ENCODE measurements at places on chromosomes 4 and X. TPM values are rescaled to one million over a fixed set of nuclear protein-coding genes. Genes with fewer than 3 reads are reported as not detected.
A peak's percentile ranks its signal among the peaks of the same experiment; 100 is the strongest.

The SLC49A3 gene
- total RNA-seq, result 2.7 TPM

DNA sequence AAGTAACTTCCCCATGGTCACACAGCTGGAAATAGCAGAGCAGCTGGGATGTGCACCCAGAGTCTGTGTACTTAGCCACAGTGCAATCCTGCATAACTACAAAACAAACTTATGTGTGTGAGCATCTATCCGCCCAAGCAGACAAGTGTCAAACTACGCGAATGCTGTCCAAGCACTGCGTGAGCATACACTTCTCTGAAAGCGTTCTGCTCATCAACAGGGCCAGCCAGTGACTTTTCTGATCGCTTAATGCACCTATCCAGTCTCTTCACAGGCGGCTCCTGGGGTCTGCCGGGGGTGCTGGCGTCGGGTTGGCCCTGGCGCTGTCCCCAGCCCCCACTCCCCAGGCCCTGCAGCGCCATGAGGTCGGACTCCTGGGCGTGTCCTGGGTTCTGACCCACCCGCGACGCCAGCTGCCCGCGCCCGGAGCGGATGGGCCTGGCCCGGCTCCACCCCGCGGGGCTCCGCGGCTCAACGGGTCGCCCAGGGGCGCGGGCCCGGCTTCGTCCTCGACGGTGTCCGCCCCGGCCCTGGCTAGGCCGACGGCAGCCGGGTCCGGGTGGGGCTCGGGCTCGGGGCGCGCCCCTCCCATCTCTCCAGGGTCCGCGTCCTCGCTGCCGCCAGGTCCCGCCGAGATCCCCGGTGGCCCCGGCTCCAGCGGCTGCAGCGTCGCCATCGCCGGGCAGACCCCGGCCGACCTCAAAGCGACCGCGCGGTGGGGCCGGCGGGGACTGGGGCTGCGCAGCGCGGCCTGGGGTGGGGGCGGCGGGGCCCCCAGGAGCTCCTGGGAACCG lies 1.3 kb upstream of the ZNF141 start:
- ATAC-seq, result peak; percentile 10

- ATAC-seq, result no peak
Measured at GRCh38 chrX:39163581-39164126, 362.4 kb downstream of the MID1IP1 start.

The UGT2B11 gene
- total RNA-seq, result not detected

DNA sequence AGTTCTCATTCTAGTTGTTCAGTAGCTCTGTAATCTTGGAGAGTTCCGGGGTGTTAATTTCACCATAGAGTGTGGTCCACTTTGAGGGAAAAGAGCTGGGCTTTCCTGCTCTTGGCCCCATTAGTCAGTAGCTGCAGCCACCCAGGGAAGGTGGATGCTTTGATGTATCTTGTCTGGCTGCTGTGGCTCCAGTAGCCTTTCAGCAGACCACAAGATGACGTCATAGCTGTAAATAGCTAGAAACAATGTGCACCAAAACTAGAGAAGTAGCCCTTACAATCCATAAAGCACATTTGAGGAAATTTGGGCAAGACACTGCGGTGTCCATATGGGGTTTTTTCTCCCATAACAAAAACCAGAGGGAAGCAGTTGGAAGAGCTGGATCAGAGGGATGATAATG lies 32.9 kb upstream of the PRPS2 start:
- no peak for ATAC-seq
